ENCODE measurements at places on chromosomes 3 and 15. TPM values are rescaled to one million over a fixed set of nuclear protein-coding genes. Genes with fewer than 3 reads are reported as not detected.

PAQR5 gene
- total RNA-seq: 0.81 TPM

C3orf80 gene
- not detected for total RNA-seq

MESP2 gene
- total RNA-seq: 0.98 TPM

DISP2 gene
- 0.38 TPM for total RNA-seq

LDHAL6B gene
- not detected for total RNA-seq

TPRG1 gene
- not detected for total RNA-seq

IGSF10 gene
- 1.1 TPM for total RNA-seq

GHRL gene
- total RNA-seq: not detected

ZXDC gene
- 31.4 TPM for total RNA-seq

OIP5 gene
- 27.9 TPM for total RNA-seq

CKMT1A gene
- not detected for total RNA-seq

CGGBP1 gene
- total RNA-seq: 31.9 TPM

SAMD7 gene
- total RNA-seq: not detected

CDC25A gene
- total RNA-seq: 7.9 TPM

GASK1A gene
- total RNA-seq: 0.33 TPM

CCRL2 gene
- total RNA-seq: 0.33 TPM

SCAANT1 gene
- total RNA-seq: not detected

SPATA12 gene
- total RNA-seq: 0.13 TPM

RBP2 gene
- not detected for total RNA-seq

FETUB gene
- total RNA-seq: not detected

ERC2 gene
- total RNA-seq: 1.8 TPM

EXOSC7 gene
- 28.8 TPM for total RNA-seq
